ENCODE measurements at places on chromosomes 12 and 14. TPM values are rescaled to one million over a fixed set of nuclear protein-coding genes. Genes with fewer than 3 reads are reported as not detected.
A peak's percentile ranks its signal among the peaks of the same experiment; 100 is the strongest.

GRCh38 chr12:12415886-12416285, 59.0 kb downstream of the BORCS5 start:
- DNase-seq: no peak

- no peak for DNase-seq
These were observed 426.2 kb downstream of the IPO8 start for GRCh38 chr12:30269496-30269895.

- peak; percentile 92 for DNase-seq
These were observed 27.7 kb upstream of the HIGD1C start for GRCh38 chr12:50924439-50925341.

GRCh38 chr12:112898380-112898779, 8.4 kb upstream of the OAS1 start:
- no peak for DNase-seq

DNA sequence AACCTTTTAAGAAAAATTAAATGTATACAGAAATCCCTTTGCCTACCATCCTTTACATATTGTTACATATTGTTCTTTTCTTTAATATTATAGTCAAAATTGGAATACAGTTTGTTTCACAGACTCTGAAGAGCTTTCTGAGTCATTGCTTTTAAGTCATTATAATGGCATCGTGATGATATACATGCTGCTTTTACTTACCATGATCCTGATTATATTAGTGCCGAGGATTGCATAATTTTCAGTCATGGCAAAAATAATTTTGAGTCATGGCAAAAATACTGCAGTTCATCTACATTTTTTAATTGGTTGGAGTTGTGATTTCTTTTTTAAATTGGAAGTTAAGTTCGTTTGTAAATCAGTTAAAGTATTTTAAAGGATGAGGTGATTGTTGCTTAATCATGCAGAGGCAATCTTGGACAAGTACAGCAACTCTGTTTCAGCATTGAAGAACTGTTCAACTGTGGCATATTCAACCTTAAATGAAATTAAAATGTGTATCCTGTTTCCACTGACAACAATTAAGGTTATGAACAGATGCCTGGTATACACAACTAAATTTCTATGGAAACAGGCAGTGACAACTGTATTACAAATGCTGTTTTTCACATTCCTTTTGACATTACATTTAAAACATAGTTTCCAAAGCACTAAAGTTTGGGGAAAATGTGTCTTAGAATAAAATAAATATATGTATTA, 142.3 kb downstream of the PCNX1 start:
- DNase-seq: peak; percentile 23

DNA sequence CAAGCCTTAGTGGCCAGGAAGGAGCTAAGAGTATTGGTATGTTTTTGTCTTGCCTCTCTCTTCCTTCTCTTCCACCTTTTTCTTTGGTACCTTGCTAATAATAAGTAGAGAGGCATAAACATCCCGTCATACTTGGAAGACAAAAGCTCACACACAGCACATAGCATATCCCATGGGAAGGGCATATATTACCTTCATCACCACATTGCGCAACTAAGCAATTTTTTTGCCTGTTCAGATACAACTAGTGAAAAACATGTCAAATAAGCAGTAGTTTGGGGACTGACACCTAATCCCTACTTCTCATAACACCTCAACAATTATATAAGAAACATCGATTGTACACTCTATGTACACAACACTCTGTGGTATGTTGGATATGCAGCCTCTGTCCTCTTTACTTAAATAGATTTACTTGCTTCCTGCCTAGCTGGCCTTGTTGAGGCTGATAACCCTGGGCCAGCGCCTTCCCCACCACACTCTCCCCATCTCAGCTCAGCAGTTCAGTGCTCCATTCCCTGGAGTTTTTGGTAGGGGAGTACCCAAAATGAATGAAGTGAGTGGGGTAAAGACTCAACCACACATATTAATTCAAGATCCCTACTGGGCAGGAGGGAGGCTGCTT, 35.4 kb downstream of the MBIP start:
- no peak for DNase-seq

DNA sequence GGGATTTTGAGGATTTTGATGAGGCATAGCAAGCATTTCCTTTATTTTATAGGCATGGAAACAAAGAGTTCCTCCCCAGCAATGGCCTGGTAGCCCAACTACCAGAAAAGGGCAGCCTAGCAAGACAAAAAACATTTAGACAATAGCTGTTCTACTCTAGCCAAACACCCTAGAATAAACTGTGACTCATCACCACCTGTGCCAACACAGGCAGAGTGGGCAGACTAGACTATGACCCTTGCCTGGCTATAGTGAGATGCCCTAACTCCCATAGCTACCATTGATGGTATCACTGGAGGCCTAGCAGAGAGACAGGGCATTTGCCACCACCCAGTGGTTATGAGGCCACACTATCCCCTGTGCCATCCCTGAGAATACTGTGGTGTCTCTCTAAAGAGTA, 15.5 kb upstream of the CCER1 start:
- DNase-seq: no peak

- no peak for DNase-seq
These were observed 3.3 kb downstream of the OR10AD1 start for GRCh38 chr12:48199774-48200221.

GRCh38 chr12:69062621-69063237, 129.8 kb upstream of the CPM start:
- DNase-seq: no peak

DNA sequence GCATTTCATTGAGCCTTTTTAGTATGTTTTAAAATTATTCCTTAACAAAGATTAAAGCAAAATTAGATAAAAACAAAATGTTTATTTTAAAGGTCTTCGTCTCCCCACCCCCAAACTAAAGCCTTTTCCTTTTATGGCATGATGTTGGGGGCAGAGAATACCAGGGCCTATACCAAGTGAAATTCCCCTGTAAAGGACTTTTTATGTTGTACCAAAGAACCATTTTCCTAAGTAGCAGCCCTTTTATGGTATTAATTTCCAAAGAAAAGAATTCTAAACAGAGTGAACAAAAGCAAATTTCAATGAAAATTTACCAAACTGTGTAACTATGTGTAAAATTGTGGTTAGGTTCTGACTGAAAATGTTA, 71.9 kb upstream of the GNPNAT1 start:
- no peak for DNase-seq

GRCh38 chr14:103022002-103022684, 35.2 kb downstream of the CDC42BPB start:
- DNase-seq: no peak

- no peak for DNase-seq
These were observed 15.7 kb upstream of the STON2 start for GRCh38 chr14:81415781-81416180.

GRCh38 chr12:6295094-6295811, 15.2 kb upstream of the PLEKHG6 start:
- DNase-seq: no peak

DNA sequence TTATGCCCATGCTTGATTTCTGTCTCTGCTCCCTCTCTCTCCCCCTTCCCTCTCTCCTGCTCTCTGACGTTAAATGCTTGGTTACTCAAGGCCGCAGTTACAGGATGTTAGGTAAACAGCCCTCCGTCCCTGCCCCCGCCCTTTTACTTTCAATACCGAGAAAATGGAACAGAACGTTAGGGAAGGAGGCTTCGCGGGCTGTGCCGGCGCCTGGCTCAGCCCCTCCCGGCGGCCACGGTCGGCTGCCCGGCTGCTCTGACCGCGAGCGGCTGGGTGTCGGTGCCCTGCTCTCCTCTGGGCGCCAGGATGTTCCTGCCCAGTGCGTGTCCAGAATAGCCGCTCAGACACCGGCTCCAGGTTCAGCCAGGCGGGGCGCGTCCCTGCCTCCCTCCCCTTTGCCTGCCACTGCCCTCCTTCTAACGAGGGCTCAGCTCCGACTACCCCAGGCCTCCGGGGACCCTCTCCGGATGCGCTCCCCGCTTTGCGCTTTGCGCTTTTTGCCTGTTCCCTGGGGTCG, 166.1 kb downstream of the ADCK1 start:
- no peak for DNase-seq

DNA sequence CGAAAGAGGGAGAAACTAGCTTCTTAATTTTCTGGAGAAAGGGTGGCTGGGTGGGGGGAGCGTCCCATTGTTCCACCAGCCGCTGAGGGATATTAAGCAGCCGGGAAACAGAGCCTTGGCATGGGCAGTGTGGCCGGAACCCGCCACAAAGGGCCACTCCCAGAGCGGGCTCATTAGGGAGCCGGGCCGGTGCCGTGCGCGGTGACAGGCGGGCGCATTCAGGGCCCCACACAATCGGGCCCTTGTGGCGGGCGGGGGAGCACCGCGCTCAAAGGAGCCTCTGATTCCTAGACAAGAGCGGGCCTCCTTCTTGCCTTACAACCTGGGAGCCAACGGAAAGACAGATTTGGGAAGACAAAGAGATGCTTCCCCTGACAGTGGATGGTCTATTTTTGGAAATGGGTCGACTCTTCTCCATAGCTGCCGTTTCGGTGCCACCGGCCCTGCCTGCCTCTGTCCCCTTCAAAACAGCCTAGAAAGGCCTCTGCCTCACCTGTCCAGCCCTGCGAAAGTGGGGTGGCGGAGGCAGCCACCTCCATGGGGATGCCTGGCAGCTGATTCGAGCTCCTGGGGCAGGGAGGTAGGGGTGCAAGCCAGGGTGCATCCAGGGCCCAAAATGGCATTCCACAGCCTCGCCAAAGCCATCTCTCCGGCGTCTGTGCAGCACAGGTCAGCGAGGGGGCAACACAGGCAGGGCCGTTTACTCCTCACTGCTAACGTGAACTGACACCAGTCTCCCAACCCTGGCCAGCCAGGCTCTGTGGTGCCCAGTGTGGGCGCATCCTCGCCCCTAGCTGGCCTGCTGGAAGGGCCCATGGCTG, 10.9 kb downstream of the CCDC85C start:
- DNase-seq: no peak

Gene OASL
- 0.70 TPM for total RNA-seq

Gene SRRM4
- not detected for total RNA-seq

Gene SERPINA6
- total RNA-seq: not detected

Gene KCNMB4
- total RNA-seq: 1.9 TPM

Gene TPH2
- total RNA-seq: 0.82 TPM

Gene P2RX7
- total RNA-seq: 0.42 TPM

Gene LIN52
- 15.1 TPM for total RNA-seq

Gene RFX4
- not detected for total RNA-seq

All from A673 (cell line).